Astrocyte of the spinal cord (primary cell): ENCODE measurements at places on chromosomes 12 and 14.

GRCh38 chr12:115709540-115710011 lies 567.9 kb downstream of the MED13L start:
- DNase-seq = no peak

GRCh38 chr14:81591266-81591665 lies 57.6 kb upstream of the SEL1L start:
- no peak for DNase-seq

DNA sequence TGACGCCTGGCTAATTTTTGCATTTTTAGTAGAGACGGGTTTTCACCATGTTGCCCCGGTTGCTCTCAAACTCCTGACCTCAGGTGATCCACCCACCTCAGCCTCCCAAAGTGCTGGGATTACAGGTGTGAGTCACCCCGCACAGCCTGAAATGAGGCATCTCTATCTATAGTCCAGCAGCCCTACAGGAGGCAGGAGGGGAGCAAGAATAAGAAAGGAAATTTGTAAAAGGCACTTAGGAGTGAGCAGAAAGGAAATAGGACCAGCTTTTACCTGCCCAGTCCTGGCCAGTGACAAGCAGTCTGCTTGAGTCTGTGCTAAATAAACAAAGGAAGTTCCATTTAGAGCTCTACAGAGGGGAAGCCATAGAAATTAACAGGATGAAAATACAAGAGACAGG lies 15.0 kb upstream of the PSMA6 start:
- no peak for DNase-seq

DNA sequence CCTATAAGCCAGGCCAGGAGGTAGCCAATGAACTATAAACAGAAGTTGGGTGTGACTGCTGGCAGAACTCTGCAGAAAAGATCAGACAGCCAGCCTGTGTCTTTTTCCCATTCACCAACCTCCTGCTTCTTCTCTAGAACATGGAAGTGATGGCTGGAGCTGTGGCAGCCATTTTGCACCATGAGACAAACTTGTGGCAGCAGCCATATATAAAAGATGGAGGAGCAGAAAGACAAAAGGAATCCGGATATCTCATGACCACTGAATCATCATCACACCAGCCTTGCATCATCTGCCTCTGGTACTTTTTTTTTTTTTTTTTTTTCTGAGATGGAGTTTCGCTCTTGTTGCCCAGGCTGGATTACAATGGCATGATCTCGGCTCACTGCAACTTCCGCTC lies 8.7 kb downstream of the BEGAIN start:
- no peak for DNase-seq
